ENCODE measurements at places on chromosomes 13 and 19. TPM values are rescaled to one million over a fixed set of nuclear protein-coding genes. Genes with fewer than 3 reads are reported as not detected.

The C19orf33 gene
- total RNA-seq = 777 TPM

The STAP2 gene
- not detected for total RNA-seq

The ZNF813 gene
- 0.13 TPM for total RNA-seq

The PROZ gene
- not detected for total RNA-seq

The MBD3L3 gene
- total RNA-seq = not detected

The NLRP13 gene
- not detected for total RNA-seq

The GPR18 gene
- not detected for total RNA-seq

The SPRY2 gene
- total RNA-seq = 10.4 TPM

The SUGT1 gene
- total RNA-seq = 45.8 TPM

The VMAC gene
- 0.35 TPM for total RNA-seq

The MEF2B gene
- total RNA-seq = 0.39 TPM

The ZNF699 gene
- total RNA-seq = 1.4 TPM

The TMEM91 gene
- total RNA-seq = 3.5 TPM

The CRX gene
- total RNA-seq = not detected

The VN1R4 gene
- total RNA-seq = not detected

The B3GNT8 gene
- 0.25 TPM for total RNA-seq

The GPC5 gene
- not detected for total RNA-seq

The TLE6 gene
- 4.7 TPM for total RNA-seq

The FLT1 gene
- 0.02 TPM for total RNA-seq

The KIRREL2 gene
- 0.57 TPM for total RNA-seq

The FFAR2 gene
- total RNA-seq = not detected
